ENCODE measurements at places on chromosomes 4 and X.

GRCh38 chr4:74635074-74635473, 159.2 kb downstream of the BTC start:
- no peak for DNase-seq

- no peak for DNase-seq
These were observed 35.5 kb downstream of the RNF212 start for GRCh38 chr4:1077711-1078477.

DNA sequence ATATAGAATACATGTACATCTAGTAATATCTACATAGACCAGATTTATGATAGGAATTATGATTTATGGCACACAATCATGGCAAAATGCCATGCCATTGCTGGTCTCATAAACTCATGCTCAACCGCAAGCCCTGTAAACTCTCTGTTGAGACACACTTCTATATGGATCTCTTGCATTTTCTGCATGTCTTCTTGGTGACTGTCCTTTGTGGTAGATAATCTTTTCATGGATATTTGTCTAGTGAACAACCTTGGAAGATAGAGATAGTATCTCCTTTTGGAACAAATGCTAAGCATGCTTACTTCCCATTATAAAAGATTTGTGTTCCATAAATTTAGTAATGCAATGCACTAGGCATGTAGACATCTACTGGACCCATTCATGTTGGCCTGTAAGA, 328.0 kb downstream of the NAF1 start:
- no peak for DNase-seq

GRCh38 chr4:103012060-103012459, 7.4 kb downstream of the SLC9B1 start:
- no peak for DNase-seq

DNA sequence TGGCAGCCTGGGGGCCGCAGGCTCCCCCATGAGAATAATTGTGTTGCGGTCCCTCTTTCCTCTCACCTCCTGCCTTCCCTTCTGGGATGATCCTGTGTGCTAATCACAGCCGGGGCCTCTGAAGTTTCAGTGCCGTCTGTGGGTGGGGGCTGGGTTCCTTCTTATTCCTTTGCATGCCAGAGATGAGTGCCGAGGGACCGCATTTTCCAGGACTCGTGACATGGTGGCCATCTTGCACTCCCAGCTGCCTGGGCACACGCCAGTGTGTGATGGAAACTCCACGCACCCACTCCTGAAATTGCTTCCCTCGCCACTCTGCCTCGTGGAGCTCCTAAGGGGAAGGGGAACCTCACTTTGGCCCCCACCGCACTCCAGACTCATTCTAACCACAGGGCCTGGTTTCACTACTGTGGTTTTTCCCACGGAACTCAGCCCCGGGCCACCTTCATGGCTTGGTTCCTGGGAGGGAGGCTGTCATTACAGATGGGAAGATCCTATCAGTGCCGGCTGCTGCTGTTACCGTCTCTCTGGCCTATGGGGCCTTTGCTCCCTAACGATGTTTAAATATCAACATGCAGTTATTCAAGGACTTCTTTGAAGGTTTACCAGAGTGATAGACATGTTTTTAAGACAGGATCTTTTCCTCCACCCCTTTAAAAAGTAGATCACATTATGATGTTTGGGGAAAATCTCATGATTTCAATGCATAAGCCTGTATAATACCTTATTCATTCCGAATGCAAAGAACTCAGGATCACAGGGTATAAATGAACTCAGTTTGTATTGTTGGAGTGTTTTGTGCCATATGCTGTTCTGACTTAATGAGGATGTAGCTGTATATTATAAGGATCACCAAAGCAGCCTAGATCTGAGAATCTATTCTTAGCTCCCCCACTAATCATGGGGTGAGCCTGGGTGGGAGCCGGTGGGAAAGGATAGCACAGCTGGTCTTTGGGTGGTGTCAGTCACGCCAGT, 89.6 kb downstream of the SORCS2 start:
- DNase-seq: no peak

DNA sequence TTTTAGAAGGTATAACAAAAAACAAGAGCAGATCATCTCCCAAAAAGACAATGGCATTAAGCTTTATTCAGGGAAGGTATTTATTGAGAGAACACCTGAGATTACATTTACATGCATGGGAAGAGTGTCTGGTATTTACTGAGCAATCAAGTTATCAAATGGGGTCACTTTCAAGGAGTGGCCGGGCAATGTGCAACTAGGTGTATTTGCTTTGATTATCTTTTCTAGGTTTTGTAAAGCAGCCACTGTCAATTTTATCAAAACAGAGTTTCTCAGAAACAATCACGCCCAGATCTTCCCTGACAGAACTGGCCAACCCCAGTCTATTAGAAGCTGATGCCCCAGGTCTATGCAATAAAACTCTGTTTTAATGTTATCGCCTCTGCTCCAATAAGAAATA, 169.5 kb downstream of the GLRA2 start:
- no peak for DNase-seq

- DNase-seq: peak; percentile 18
These were observed 1.5 kb downstream of the LRPAP1 start for GRCh38 chr4:3530663-3531254.

GRCh38 chrX:79089896-79090584, 54.4 kb upstream of the GPR174 start:
- no peak for DNase-seq

GRCh38 chr4:20288846-20289512, 37.3 kb downstream of the SLIT2 start:
- no peak for DNase-seq

DNA sequence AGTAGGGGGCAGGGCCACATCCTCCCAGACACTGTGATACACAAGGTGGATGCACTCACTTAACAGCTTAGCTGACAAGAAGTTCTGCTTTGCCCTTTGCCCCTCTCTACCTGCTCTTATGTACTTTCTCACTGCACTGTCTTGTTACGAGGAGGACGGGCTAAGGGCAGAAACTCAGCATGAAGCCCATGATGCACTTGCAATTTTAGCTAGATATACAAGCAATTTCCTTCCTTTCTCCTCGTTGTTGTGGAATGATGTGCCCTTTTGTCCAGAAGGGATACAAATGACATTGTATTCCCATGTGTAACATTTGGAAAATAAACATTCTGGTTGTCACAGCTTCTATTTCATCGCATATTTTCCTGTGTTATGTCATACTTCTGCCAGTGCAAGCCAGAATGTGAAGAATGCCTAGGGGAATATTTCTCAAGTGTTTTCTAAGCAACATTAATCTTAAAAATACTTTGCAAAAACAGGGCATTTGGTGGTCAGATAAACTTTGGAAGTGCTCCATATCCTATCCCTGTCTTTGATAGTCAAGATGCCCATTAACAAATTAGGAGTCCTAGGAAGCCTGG, 47.2 kb downstream of the MAOA start:
- no peak for DNase-seq

GRCh38 chr4:99868126-99868596, 26.1 kb downstream of the LAMTOR3 start:
- no peak for DNase-seq

DNA sequence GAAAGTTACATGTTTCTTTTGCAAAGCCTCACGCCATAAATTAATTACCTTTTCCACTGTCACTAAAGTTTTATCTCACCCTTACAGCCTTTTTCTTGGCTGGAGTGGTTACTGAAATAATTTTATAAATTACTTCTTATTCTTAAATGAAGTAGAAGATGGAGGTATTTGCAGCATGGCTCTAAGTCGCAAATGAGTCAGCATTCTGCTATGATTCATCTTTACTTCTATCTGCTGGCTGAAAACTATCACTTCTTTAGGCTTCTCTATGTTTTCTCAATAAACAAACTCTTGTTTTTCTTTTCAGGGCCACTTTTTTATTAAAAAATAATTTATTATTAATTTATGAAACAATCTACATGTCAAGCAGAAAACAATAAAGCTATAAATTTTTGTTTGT, 210.2 kb upstream of the GYPA start:
- DNase-seq: no peak
